ENCODE measurements at places on chromosomes 12 and 14. TPM values are rescaled to one million over a fixed set of nuclear protein-coding genes. Genes with fewer than 3 reads are reported as not detected.

Gene A2ML1
- not detected for total RNA-seq

Gene ABCC9
- total RNA-seq = 0.05 TPM

Gene CHGA
- not detected for total RNA-seq

Gene ASB2
- 0.10 TPM for total RNA-seq

Gene KRT75
- total RNA-seq = not detected

Gene P2RX2
- total RNA-seq = not detected

Gene STON2
- total RNA-seq = 1.9 TPM

Gene VWF
- total RNA-seq = 837 TPM

Gene PRKAB1
- total RNA-seq = 23.9 TPM

Gene KRT5
- not detected for total RNA-seq

Gene MMP19
- 2.3 TPM for total RNA-seq

Gene MAP3K9
- total RNA-seq = not detected

Measured in mammary microvascular endothelial cell (primary cell).